Left renal cortex interstitium (tissue), 4 donors: ENCODE measurements at places on chromosomes 13 and 19.

DNA sequence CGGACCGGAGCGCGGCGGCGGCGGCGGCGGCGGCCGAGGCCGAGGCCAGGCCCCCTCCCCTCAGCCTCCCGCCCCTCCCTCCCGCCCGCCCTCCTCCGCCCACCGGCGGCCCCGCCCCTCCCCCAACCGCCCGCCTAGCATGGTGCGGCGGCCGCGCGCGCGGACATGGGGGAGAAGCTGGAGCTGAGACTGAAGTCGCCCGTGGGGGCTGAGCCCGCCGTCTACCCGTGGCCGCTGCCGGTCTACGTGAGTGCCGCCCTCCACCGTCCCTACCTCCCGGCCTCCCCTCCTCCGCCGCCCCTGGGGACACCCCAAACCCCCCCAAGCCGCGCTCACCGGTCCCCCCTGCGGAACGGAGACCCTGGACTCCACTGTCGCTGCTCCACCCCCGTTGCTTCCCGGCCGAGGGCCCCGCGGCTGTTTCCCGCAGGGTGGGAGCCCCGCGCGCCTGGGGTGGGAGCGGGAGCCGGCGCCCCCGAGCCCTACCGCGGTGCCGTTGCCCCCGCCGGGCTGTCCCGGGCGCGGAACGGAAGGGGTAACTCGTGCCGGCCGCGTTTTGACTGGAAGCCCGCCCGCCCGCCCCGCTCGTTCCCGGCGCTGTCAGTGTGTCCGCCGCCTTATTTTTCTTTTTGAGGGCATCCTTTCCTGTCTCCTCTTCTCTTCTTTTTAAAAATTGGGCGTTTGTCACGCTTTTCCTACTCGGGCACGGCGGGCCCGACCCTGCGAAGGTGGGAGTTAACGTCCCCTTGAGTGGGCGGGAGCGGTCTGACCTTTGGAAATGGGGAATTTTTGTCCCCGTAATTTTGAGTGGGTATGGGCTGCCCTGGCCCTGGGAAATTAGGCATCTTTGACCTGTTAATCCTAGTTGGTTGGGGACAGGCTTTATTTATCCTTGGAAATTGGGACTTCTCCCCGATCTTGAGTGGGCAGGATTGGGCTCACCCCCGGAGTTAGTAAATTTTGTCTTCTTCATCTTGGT, 576 bp downstream of the DOT1L start:
- no peak for DNase-seq

DNA sequence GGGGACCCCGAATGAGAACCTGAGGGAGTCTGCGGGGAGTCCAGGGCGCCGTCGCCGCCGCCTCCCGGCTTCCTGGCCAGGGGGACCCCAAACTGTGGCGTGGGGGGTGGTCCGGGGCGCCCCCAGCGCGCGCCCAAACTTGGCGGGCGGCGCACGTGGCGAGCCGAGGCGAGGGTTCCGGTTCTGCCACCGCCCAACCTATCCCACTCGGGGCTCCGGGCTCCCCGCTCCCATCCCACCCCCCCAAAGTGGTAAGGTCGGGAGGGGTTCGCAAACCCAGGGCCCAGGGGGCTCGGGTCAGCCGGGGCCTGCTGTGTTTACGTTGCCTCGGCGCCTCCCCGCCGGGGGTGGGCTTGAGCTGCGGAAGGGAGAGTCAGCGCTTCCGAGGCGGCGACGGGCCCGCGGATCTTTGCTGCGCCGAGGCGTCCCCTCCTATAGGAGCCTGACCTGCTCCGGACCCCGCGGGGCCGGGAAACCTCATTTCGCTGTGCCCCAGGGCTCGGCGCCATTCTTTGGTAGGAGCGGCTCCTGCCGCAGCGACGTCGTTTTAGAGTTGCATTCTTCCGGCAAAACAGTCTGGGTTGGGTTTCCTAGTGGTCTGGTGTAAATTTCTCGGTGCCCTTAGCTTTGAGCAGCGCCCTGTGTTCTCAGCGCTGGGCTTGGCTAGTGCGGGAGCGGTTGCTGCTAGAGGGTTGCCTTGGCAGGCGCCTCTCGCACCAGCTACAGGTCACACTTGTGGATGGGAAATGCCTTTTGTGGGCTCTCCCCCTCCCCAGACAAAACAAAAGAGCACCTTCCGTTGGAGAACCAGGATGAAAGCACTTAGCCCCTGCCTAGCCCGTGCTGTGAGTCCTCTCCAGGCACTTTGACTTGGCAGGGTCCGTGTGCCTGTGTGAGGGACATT, 1.2 kb downstream of the DAZAP1 start:
- no peak for DNase-seq

DNA sequence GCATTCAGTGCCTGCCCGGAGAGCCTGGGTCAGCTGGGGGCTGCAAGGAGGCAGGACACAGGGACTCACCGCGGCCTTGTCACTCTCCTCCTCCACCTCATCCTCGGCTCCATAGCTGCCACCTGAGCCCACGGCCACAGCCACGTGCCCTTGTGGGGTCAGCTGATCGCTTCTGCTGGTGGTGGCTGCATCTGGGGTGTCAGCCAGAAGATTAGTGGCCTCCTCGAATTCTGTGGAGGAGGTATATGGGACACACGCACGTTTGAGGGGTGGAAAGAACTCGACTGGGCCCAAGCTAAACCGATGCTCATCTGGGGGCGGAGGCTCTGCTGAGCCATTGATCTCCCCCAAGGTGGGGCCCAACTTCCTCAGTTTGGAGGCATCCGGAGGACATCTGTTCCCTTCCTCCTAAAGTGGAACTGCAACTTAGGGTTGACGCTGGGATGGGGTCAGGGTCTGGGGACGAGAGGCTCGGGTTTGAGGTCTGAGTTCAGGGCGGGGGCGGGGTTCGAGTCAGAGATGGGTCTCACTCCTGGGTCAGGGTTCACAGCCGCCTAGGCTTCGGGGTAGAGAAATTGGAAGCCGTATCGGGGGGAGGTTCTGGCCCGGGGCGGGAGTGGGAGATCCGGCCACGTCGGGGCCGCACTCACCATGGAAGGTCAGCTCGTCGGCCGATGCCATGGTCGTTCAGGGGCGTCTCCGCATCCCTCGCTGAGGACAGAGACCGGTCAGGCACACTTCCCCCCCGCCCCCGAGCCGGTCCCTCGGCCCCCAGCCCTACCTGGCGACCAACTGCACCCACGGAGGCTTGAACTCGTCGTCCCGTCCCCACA, 493 bp downstream of the YIPF2 start:
- no peak for DNase-seq

DNA sequence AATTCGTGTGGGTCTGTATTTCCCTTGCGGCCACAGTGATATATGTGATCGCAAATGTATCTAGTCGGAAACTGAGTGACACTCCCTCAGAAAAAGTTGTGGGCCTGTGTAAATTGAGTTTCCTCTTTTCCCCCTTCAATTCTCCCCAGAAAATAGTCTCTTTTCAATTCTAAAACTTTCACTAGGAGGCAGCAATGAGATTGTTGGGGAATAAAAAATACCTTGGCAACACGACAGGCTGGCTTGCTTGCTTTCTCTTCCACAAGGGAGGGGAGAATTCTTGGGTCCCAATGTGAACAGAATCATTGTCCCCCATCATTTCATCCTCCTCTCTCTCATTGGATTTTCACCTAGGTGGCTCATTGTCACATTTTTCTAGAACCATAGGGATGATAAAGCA, 3.7 kb upstream of the SOX21 start:
- no peak for DNase-seq

DNA sequence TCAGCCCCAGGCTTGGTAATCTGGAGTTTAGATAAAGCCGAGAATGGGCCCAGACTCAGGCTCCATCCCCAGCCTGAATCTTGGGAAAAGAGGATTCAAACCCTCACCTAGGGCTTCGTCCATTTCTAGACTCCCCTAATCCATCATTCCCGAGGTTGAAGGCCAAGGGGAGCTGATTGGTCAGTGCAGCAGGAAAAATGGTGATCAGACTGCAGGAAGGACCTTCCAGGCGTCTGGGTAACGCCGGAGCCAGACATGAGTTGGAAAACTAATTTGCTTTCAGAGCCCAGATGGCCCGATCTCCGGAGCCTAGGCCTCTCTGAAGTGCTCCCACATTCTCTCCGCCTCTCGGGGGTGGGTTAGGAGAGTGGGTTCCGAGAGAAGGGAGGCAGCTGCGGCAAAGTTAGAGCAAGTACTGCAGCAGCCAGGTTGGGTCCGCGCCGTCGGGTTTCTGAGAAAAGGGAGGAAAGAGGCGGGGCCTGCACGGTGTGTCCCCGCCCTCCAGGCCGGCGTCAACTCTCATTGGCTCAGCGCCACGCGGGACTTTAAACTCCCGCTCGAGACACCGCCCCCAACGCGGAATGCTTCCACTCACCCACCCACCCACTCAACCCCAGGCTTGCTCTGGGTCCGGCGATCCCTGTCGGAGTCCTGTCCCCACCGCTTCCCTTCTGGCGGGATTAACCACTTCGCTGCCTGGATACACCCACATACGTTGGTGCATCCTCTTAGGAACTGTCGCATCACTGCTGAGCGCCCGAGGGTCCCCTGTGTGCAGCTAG, 788 bp upstream of the RTBDN start:
- no peak for DNase-seq

- DNase-seq, result no peak
Measured at GRCh38 chr13:95067303-95067702, 233.9 kb downstream of the ABCC4 start.

DNA sequence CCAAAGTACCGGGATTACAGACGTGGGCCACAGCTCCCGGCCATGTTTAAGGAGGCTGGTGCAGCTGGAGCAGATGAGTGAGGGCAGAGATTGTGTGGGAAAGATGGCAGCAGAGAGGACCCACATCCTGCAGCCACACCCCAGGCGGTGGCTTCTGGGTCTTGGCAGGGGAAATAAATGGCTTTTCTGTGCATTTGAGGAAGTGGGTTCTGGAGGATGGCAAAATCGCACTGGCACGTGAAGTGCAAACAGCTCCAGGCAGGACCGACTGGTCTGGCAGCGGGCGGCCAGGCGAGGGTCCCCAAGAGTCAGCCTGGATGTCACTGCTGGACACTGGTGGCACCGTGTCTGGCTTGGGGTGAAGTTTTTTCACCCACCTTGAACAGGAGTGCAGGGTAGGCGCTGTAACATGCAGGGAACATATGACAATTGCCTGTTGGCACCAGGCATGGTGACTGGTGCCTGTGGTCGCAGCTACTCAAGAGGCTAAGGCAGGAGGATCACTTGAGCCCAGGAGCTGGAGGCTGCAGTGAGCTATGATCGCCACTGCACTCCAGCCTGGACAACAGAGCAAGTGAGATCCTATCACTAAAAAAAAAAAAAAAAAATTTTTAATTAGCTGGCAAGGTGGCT, 8.4 kb downstream of the B3GNT3 start:
- no peak for DNase-seq

DNA sequence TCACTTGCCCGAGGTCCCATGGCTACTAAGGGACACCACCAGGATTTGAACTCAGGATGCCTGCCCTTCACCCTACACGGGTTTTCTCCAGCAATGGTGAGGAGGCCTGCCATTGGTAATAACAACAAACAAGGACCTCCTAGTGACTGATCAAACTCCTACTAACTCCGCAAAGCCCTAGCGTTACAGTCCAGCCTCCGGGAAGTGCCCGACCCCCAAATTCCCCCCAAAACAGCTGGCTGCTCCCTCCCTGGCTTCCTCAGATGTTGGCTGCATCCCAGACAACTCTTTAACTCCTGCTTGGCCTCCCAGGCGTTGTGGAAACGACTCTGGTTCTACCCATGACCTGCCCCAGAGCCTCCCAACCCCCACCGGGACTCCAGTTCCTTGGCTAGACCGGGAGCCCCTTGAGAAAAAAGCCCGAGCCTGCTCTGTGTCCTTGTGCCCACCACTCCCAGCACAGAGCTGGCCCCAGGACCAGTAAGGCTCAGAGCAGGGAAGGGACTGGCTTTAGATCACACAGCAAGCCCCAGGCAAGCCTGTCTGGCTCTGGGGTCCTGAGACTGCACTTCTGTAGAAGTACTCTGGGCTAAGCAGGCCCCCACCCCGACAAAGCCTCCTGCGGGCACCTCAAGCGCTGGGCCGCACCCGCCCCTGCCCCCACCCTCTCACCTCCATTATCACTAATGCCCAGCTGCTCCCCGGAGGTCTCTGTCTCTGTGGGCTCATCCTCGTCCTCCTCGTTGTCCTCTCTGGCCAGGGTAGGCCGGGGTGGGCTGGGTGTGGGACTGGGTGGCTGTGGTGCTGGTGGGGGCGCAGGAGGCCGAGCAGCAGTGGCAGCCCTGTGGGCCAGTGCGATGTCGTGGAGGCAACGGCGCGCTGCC, 4.7 kb downstream of the AKT1S1 start:
- DNase-seq, result no peak

DNA sequence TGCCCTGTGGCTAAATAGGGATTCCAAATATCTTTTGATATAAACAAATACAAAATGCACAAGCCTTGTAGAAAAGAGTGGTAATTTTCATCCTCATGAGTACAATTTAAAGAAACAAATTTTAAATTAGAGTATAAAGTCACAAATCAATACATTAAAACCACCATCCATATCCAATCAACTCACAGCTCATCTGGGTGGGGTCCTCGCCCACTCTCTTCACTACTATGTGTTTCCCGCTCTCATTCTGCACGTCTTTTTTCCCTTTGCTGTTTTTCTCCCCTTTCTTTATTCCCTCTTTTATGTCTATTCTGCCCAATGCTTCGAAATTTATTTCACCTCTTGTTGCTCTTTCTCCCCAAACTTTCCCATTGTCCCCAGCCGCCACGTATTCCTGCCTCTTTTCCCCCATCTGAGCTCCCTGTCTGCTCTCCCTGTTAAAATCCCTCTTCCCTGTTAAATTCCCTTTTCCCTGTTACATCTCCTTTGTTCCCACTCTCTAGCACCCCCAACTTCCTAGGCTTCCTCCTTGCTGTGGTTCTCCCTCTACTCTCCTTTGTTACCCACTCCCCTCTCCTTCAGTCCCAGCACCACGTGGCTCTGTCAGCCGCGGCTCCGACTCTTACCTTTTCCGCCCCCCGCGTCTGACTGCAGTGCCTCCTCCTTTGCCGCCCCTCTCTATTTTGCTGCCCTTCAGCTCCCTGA, 1.3 kb downstream of the ZNF616 start:
- peak; percentile 47 for DNase-seq

- no peak for DNase-seq
Measured at GRCh38 chr13:36166046-36166445, 34.9 kb upstream of the DCLK1 start.

DNA sequence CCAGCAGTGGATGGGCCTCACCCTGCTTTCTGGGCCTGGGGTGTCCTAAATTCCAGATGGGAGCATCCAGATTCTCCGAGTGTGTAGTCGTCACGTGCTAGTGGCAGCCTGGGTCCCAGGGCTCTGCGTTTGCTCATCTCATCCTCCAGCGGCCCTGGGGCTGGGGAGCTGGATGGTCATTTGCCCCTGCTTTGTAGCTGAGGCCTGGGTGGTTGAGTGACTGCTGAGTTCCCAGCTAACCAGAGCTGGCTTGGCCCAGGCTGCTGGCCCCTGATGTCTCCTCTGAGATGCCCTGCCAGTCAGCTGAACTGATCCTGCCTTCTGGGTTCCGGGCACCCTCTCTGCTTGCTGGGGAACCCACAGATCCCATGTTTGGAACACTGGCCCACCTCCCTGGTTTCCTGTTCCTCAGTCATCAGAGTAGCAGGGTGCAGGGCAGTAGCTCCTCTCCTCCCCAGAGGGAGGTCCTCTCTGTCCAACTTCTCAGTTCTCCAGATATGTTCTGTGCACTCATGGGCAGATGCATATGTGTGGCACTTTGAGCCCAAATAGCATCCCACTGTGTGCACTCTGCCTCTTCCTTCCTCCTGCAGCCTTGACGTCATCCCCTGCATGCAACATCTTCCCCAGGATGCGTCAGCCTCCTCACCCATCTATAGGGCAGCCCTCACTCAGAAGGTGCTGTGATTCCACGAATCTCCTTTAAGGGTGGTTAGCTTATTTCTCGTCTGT, 22.4 kb upstream of the CRTC1 start:
- DNase-seq, result no peak
